Astrocyte (in vitro differentiated cells and primary cell): ENCODE measurements at places on chromosomes 7 and 10.

GRCh38 chr10:68720793-68721672 is at the start of gene CCAR1:
Gene CCAR1 (plus strand): TSS chr10:68721239. CDS start chr10:68722505, 1,266 bp downstream.
- peak; percentile 97 for DNase-seq

GRCh38 chr7:96303105-96303685 is 18.7 kb downstream of the SLC25A13 start:
- DNase-seq = peak; percentile 89

DNA sequence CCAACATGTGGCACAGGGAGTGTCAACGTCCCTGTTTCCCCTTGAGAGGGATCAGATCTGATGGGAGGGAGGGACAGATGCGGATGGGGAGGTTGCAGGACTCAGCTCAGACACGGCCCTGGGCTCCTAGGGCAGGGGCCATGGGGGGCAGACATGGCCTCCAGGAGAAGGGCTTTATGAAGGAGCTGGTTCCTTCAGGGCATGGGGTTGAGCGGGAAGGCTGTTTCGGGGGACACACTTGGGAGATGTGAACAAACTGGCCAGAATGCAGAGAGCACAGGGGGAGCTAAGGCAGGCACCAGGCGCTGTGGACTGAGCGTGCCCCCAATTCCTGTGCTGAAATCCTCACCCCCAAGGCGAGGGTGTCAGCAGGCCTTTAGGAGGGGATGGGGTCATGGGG is 581.9 kb upstream of the FOXK1 start:
- DNase-seq = no peak

DNA sequence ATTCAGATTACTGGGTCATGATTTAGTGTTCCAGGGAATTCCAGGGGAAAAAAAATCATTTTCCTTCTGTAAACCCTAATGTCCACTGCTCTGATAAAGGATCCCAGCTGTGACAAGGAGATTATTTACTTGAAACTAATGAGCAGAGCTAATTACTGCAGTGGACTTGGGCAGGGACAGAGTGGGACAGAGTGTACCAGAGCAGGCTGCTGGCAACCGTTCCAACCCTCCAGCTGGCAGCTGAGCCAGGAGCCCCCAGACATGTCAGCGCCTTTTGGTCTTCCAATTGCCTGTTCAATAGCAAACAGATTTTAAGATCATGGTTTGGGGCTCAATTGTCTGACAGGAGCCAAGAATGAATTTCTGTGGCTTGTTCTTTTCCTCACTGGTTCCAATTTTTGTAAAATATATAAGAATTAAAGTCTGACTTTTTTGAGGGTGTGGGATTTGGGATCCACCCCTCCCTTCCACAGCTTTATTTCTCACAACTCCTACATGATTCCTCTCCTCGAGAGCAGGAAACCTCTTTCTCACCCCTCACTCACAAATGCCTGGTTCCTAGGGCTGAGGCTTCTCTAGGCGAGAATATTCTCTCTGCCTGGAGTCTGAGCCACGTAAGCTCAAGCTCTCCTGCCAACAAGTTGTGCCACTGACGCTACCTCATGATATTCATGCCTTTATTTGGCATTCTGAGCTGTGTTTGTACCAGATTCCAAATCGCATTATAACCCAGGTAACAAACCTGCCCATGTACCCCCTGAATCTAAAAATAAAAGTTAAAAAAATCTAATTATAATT is 20.6 kb upstream of the FAM180A start:
- no peak for DNase-seq

- peak; percentile 77 for DNase-seq
These were observed at the start of gene RHOBTB1 for GRCh38 chr10:60944058-60944909. Gene RHOBTB1 (minus strand): TSS chr10:60944185. CDS start chr10:60911542, 32,643 bp downstream.

- no peak for DNase-seq
These were observed 18.1 kb downstream of the SHH start for GRCh38 chr7:155794196-155794595.

DNA sequence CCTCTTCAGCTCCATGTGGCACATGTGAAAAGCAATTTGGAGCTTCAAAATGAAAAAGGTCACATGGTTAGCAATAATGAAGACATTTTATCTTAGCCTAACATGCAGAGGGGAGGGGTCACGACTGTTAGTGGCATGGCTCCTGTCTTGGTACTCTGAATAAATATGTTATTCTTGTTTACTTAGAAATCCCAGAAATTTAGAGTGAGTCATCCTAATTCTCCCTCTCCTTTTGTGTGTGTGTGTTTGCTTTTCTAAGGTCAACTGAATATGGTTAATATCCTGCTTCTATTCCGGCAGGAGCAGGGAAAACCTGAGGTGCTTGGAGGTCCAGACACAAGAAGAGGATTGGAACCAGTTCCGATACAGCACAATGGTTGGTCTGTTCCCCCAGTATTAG is 17.6 kb downstream of the BCCIP start:
- DNase-seq = peak; percentile 25

DNA sequence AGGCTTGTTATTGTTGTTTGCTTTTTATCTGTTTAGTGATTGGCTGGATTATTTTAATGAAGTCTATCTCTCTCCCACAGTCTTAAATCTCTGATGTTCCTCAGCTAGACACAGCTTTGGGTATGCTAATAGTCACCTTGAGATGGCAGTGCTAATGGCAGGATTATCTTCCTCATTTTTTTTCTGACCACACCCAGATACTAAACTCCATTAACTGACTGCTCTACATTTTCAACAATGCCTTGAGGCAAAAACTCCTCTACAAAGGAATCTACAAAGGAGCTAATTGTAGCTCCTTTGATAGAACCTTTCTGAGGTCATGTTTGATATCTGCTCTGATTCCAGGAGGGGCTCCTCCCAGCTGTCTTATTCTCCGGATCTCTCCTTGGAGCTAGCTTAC is 122.6 kb downstream of the HBP1 start:
- DNase-seq = no peak

- no peak for DNase-seq
These were observed 4.1 kb downstream of the NUDT1 start for GRCh38 chr7:2245883-2246675.

DNA sequence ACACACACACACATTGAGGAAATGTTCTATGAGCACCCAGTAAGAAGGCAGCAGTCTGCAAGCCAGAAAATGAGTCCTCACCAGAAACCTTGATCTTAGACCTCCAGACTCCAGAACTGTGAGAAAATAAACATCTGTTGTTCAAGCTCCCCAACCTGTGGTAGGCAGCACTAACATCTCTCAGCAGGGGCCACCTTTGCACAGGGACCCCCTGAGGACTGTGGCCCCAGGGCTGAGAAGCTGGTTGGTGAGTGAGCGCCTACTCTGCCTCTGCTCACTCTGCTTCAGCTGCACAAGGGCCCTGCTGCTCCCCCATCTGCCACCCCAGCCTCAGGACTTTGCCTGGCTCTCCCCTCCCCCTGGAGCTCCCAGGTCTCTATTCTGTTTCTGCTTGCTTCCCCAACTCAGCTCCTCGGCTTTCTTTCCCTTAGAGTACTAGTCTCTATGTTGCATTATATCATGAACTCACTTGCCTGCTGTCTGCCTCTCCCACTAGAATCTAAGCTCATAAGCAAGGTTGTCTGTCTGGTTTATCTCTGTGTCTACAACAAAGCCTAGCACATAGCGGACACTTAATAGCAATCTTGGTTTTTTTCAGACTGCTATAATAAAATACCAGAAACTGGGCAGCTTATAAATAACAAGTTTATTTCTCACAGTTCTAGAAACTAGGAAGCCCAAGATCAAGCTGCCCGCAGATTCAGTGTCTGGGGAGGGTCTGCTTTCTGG is 40.4 kb upstream of the PRLHR start:
- DNase-seq = no peak

GRCh38 chr10:101708870-101709269 is 13.9 kb upstream of the FBXW4 start:
- DNase-seq = no peak

GRCh38 chr7:102208826-102209225 is 77.8 kb upstream of the SH2B2 start:
- DNase-seq = no peak

GRCh38 chr10:114408112-114408967 is 4.0 kb upstream of the AFAP1L2 start:
- no peak for DNase-seq

- no peak for DNase-seq
These were observed 6.2 kb upstream of the FRAT1 start for GRCh38 chr10:97312897-97313296.

DNA sequence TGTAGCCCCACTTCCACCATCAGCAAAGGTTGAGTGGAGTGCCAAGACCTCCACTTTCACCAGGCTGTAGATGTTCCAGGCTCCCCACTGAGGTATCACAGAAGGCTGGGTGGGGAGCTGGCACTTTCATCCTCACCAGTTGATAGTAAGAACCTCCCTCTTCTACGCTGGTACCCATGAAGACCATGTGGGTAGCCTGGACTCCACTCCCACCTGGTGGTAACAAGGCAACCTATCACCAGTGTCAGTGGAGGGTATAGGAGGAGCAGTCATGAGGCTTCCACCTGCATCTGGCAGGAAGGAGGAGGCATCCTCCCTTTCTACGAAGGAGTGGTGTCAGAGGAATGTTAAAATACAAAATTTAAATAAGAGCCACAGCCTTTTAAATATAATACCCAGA is 4.4 kb downstream of the SMIM30 start:
- no peak for DNase-seq

- DNase-seq = no peak
These were observed 102.6 kb upstream of the TBX20 start for GRCh38 chr7:35356495-35356894.

DNA sequence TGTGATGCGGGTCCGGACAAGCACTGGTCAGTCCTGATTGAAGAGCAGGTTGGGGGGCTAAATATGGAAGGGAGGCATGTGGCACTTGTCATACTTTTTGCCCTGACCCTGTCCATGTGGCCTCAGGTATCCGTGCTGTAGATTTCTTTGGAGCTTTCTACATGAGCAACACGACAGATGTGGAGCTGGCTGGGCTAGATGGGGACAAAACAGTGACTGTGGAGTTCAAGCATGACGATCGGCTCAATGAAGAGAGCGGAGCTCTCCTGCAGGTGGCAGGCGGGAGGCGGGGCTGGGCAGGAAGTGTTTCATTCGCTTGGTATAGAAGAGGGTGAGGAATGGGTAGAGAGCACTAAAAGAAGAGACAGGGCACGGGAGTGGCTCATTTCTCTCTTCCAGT is 13.0 kb upstream of the CHCHD1 start:
- DNase-seq = no peak

DNA sequence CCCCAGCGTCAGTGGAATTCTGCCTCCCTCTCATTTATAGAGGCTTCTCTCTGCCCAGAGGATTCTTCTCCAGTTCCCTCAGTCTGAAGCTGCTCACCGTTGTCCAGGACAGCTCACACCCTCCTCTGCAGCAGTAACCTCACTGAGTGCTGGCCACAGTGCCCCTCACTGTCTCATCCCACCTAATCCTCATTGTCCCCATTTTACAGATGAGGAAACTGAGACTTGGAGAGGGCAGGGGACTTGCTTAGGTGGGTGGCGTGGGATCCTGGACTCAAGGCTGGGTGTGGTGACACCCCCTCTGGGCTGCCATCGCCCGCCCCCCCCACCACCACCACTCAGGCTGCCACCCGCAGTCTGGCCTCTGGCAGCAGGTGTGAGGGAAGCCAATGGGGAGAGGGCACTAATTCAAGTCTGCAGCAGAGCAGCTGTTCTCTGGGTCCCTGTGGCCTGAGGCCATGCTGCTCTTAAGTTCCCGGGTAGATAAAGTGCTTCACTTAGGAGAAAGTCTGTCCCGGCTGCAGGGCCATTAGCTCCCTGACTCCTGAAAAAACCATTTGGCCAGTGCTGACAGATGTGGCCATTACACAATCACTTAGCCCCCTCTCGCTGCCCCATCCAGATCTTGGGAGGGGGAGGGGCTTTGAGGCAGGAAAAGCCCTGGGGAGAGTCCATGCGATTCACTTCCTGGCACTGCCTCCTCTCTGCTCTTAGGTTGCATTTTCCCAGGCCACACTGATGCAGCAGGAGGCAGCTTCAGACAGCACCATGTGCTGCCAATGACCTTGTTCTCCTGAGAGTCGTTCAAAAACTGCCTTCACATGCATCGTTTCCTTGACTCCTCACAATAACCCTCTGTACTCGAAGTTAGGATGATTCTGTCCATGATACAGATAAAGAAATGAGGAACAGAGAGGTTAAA is 36.3 kb downstream of the DRGX start:
- DNase-seq = no peak

- peak; percentile 63 for DNase-seq
These were observed 114.7 kb upstream of the AHR start for GRCh38 chr7:17183630-17184328.

GRCh38 chr7:80711531-80711930 is 73.1 kb downstream of the CD36 start:
- peak; percentile 53 for DNase-seq

GRCh38 chr10:84140036-84140379 is 699 bp downstream of the GHITM start:
- DNase-seq = peak; percentile 12

DNA sequence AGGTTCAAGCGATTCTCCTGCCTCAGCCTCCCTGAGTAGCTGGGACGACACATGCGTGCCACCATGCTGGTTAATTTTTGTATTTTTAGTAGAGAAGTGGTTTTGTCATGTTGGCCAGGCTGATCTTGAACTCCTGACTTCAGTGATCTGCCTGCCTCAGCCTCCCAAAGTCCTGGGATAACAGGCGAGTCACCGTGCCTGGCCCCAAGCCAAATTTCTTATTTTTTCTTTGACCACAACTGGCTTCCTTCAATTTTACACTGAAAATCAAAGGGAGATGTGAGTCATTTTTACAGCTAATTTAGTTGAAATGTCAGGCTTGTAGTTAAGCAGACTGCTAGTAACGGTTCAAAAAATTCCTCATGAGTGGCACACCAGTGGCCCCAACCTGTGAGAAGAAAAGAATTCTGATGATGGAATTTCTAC is 7.8 kb downstream of the RNF216 start:
- DNase-seq = peak; percentile 97

- no peak for DNase-seq
These were observed 55.6 kb downstream of the GALNT11 start for GRCh38 chr7:152081088-152081487.

DNA sequence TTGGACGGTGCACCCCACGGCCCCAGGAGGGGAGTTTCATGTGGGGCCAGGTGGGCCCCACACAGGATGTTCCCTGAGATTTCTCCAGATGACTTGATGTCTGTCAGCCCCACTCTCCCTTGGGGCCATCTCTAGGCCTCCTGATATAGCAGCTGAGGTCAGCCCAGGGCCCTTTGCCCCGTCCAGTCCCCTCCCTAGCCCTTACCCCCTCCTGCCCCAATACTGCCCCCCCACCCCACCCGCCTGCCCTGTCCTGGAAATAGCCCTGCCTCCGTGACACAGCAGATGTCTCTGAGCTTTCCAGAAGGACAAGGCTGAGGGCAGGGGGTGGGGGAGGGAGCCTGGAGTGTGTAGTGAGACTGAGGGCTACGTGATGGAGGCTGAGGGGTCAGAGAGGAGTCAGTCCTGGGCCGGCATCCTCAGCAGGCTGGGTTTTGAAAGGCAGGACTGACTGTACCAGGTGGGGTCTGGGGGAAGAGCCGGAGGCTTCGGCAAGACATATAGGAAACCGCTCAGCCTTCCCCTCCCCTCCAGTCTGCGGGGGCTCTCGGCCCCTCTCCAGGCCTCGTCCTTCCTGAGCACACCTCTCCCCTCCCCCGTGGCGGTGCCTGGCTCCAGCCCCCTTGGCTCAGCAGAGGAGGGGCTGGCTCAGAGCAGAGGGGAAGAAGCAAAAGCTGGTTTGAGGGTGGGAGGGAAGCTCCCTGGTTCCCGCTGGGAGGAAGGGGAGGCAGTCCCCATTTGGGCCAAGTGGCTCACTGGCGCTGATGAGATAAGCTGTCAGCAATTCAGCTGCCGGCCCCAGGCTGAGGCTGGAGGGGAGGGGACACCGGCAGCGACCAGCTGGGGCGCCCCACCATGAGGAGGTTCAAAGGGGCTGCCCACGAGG is 2.0 kb downstream of the FLNC start:
- DNase-seq = peak; percentile 45
